ENCODE measurements at places on chromosomes 16 and 17.
A peak's percentile ranks its signal among the peaks of the same experiment; 100 is the strongest.

GRCh38 chr16:75385507-75386152 is 47.7 kb downstream of the CFDP1 start:
- DNase-seq, result no peak

- no peak for DNase-seq
Measured at GRCh38 chr17:5772720-5773119, 188.4 kb upstream of the NLRP1 start.

DNA sequence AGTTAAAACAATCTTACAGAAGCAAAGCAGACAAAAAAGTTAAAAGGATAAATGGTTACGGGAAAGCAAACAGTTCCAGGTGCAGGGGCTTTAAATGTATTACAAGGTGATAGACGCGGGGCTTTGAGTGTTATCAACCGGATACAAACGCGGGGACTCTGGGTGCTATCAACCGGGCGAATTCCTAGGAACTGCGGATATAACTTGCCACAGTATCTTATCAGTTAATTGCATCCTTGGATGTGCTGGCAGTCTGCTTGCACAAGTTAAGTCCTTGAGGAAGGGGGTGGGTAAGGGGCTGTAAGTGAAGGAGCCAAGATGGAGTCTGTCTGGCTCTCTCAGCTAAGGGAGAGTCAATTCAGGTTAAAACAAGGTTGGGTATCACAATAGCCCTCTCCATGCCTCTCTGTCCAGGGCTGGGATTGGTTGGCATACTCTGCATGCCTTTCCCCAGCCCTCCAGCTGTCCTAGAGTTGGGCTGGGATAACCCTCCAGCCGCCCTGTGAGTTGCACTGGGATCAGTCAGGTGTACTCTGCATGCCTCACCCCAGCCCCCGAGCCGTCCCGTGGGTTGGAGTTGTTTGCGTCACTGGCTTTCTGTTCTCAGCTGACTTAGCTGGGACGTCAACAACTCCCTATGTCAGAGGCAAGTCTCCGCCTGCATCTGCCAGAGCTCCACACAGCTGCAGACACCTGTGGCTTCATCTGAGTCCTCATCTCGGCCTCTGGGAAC is 40.9 kb downstream of the TMEM235 start:
- peak; percentile 66 for DNase-seq

- DNase-seq, result no peak
Measured at GRCh38 chr17:61834610-61835009, 28.7 kb downstream of the BRIP1 start.

GRCh38 chr17:82568997-82569393 is 49.5 kb downstream of the FOXK2 start:
- no peak for DNase-seq

DNA sequence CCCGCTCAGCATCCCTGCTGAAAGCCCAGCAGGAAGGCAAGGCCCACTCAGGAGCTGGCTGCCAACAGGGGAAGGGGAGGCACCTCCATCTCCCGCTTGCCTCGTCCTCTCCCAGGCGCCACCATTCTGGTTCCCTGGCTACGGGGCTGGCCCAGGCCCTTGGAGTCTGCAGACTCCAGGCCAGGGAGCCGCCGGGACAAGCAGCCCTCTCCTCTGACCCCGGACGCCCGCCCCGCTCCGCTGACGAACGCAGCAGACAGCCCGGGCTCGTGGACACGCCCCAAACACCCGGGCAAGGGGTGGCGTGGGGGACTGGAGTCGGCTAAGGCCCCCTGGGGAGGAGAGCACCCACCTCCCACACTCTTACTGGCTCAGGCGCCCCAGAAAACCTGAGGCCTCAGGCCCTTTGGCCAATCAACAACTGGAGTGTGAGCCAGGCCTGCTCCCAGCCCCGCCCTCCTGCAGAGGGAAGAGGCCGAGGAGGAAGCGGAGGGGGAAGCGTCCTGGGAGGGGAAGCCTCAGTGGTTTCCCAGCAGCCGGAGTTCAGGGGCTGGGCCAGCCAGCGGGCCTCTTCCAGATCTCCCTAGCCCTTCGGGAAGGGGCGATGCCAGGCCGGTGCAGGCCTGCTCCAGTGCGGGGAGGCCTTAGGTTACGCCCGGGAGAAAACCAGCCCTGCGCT is 4.2 kb downstream of the MNT start:
- DNase-seq, result peak; percentile 94

GRCh38 chr17:29291163-29291752 is 2.7 kb downstream of the NUFIP2 start:
- no peak for DNase-seq

DNA sequence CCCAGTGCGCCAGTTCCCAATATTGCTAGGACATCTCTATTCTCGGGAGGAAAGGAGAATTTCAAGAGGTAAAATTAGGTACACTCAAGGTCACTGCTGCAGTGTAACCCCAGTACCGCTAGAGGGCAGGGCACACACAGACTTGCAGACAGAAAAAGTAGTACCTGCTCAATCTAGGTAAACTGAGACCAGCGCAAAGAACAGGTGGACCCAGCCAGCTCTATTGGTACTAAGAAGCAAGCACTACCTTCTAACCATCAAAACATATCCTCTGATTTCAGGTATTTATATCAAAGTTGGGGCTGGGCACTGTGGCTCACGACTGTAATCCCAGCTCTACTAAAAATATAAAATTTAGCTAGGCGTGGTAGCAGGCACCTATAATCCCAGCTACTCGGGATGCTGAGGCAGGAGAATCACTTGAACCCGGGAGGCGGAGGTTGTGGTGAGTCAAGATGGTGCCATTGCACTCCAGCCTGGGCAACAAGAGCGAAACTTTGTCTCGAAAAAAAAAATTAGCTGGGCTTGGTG is 3.6 kb upstream of the WDR81 start:
- DNase-seq, result peak; percentile 56

GRCh38 chr17:38870259-38871165 is 654 bp downstream of the LASP1 start:
- peak; percentile 87 for DNase-seq

DNA sequence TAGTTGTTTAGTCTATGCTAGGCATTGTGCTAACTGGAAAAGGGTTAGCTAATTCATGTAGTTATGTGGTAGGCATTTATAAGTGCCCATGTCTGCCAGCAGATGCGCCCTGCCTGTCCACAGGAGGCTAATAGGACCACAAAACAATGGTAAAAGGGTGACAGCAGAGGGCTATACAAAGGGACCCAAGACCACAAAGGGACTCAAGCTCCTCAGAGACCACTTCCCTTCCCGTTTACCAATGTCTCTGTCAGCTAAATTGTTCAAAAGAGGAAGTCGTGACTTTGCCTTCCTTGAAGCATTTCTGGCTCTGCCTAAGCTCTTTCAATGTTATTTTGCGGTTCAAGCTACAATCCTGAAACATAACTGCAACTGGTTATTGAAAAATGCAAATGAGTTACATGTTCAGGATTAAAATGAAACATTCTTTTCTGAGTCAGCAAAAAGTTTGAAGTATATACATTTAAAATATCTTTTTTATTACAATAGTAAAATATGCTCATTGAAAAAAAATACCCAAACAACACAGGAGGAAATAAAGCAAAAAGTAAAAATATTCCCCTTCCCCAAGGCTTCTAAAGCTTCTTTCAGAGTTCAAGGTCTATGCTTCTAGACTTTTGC is 149.2 kb downstream of the MAF start:
- DNase-seq, result no peak

Measured in left hindlimb (tissue), 1 donor.